ENCODE measurements at places on chromosomes 7 and 10. TPM values are rescaled to one million over a fixed set of nuclear protein-coding genes. Genes with fewer than 3 reads are reported as not detected.

DNA sequence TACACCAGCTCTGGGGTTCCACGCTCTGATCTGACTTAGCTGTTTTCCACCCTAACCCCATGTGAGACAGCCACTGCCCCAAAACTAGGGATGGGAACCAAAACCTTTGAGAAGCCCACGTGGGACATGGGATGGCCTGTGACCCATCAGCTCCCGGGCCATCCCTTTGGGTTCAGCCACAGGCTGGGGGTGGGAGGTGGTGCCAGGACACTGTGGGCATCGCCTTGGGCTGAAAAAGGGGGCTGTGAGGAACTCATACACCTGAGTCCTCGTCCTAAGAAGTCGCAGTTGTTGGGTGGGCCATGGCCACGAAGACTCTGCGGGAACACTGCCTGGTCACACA is 379.1 kb downstream of the DNAJB6 start:
- no peak for DNase-seq
- no peak overlapping the region for H3K4me3 ChIP-seq
- no peaks in the 10 kb centered on the region for H3K36me3 ChIP-seq

The STMP1 gene
- 23.8 TPM for total RNA-seq

The MMD2 gene
- total RNA-seq: not detected

- no peak overlapping the region for H3K27ac ChIP-seq
- H3K4me1 ChIP-seq: peaks cover 3% of the 10 kb centered on the region
- no peaks in the 10 kb centered on the region for H3K36me3 ChIP-seq
- H3K4me3 ChIP-seq: no peak overlapping the region
- DNase-seq: no peak
Observed at GRCh38 chr7:7768977-7769709, 50.7 kb upstream of the RPA3 start.

DNA sequence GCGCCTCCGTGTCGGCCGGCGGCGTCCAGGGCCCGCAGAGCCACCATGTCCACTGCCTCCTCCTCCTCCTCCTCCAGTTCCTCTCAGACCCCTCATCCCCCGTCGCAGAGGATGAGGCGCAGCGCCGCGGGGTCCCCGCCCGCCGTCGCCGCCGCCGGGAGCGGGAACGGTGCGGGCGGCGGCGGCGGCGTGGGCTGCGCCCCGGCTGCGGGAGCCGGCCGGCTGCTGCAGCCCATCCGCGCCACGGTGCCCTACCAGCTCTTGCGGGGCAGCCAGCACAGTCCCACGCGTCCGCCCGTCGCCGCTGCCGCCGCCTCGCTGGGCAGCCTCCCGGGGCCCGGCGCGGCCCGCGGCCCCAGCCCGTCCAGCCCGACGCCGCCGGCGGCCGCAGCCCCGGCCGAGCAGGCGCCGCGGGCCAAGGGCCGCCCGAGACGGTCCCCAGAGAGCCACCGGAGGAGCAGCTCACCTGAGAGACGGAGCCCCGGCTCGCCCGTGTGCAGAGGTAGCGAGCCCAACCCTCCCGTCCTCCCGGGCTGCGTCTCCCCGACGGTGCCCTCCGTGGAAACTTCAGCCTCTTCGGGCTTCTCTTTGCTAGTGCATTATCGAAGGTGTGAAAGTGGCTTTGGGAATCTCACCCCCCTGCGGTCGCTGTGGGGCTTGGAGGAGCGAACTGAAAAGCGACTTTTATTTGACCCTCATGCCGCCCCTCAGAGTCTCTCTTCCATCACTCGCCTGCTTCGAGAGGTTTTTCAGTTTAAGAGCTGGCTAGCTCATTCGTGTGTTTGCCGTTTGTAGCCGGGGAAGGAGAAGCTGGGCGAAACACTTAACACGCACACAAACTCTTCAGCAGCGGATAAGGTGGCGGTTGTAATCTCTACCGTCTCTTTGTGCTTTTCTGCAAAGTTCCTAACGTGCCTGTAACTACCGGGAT is 975 bp downstream of the GLCCI1 start:
- H3K27ac ChIP-seq: peak overlapping the region; percentile 98
- DNase-seq: peak; percentile 54
- H3K4me1 ChIP-seq: no peaks in the 10 kb centered on the region
- peak overlapping the region; percentile 68 for H3K4me3 ChIP-seq

DNA sequence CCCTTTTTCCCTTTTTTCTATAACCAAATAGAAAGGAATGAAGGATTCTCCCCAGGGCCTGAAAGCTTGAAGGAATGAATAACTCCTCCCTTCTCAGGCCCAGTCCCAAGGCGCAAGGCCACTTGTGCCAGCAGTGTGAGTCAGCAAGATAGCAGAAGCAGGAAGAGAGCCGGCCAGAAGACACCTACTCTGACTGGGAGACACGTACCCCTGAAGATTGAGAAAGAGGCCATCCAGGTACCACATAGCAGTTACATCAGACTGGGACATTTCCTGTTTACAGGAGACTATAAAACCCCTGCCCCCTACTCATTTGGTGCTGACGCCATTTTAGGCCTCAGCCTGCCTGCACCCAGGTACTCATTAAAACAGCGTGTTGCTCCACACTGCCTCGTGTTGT is 65.5 kb downstream of the LRRC17 start:
- no peaks in the 10 kb centered on the region for H3K4me1 ChIP-seq
- no peaks in the 10 kb centered on the region for H3K27me3 ChIP-seq
- H3K4me3 ChIP-seq: no peak overlapping the region
- no peak overlapping the region for H3K27ac ChIP-seq

GRCh38 chr10:104811166-104811565 is 170.1 kb downstream of the SORCS3 start:
- no peak overlapping the region for H3K27ac ChIP-seq
- no peak overlapping the region for H3K4me3 ChIP-seq
- H3K27me3 ChIP-seq: no peaks in the 10 kb centered on the region
- no peaks in the 10 kb centered on the region for H3K36me3 ChIP-seq
- H3K4me1 ChIP-seq: no peaks in the 10 kb centered on the region
- no peak for DNase-seq

DNA sequence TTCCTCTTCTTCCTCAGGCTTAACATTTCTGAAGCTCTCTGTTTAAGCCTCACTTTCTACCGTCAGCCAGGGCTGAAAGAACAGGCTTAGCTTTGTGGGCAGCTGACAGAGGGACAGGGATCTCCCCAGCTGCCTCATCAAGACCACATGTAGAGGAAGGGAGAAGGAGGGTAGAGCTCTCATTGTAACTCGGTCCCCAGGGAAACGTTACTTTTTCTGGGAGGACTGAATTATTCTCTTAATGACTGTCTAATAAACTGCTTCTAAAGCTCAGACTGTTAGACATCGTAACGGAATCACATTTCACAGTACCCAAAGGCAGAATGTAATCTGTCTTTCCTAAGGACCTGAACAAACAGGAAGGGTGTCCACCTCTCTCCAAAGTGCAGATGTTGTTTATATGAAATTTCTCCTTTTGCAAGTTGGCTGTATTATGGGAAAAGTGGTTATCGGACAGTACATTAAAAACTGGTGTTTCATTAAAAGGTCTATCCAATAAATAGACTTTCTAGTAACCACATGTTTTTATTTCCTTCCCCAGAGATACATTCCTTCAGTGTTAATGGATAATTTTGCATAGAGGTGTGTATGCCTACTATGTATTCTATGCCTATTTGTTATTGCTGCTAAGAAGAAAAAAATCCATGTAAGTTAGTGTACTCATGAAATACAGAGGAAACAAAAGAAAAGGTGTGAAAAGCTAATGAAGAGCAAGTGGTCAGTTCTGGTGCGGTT is 144.2 kb downstream of the CTTNBP2 start:
- no peak overlapping the region for H3K27ac ChIP-seq
- H3K36me3 ChIP-seq: no peaks in the 10 kb centered on the region
- no peak overlapping the region for H3K4me3 ChIP-seq
- no peaks in the 10 kb centered on the region for H3K4me1 ChIP-seq
- DNase-seq: no peak

The NYAP1 gene
- total RNA-seq: 6.8 TPM

- peak; percentile 64 for DNase-seq
- H3K36me3 ChIP-seq: no peaks in the 10 kb centered on the region
- H3K27ac ChIP-seq: peak overlapping the region; percentile 51
- H3K27me3 ChIP-seq: no peaks in the 10 kb centered on the region
- H3K4me1 ChIP-seq: peaks cover 5% of the 10 kb centered on the region
Observed at GRCh38 chr10:10605551-10606081, 412.1 kb upstream of the CELF2 start.

The KIAA1217 gene
- total RNA-seq: 23.0 TPM

The ITPRID1 gene
- total RNA-seq: not detected

The LDB3 gene
- 1.7 TPM for total RNA-seq

- H3K4me1 ChIP-seq: peaks cover 3% of the 10 kb centered on the region
- H3K27ac ChIP-seq: peak within 1 kb of the TSS; percentile 93
- no peaks in the 10 kb centered on the region for H3K27me3 ChIP-seq
- H3K4me3 ChIP-seq: peak within 1 kb of the TSS; percentile 57
- no peaks in the 10 kb centered on the region for H3K36me3 ChIP-seq
- DNase-seq: peak; percentile 83
Observed at GRCh38 chr7:94394437-94395140, at the start of gene COL1A2. TSS of gene COL1A2 (plus strand) at chr7:94394895. CDS start at chr7:94395032, 137 bp downstream.

The INHBA gene
- total RNA-seq: 3.8 TPM

The NEUROD6 gene
- not detected for total RNA-seq

The CALHM3 gene
- total RNA-seq: not detected

- no peak overlapping the region for H3K4me3 ChIP-seq
- DNase-seq: no peak
- no peaks in the 10 kb centered on the region for H3K27me3 ChIP-seq
- no peak overlapping the region for H3K27ac ChIP-seq
Observed at GRCh38 chr10:120827251-120827875, 23.8 kb upstream of the WDR11 start.

The PPP1R3A gene
- not detected for total RNA-seq
